Stimulated activated CD4-positive, alpha-beta T cell treated with anti-CD3 and anti-CD28 coated beads, Interleukin-4, amount 100 ng/mL, for 48 hours (primary cell): ENCODE measurements at places on chromosomes 13 and 19.

GRCh38 chr19:51311351-51312257 lies at the start of gene IGLON5:
TSS of gene IGLON5 (plus strand) at chr19:51311644. CDS start at chr19:51311848, 204 bp downstream.
- DNase-seq = no peak

GRCh38 chr19:873084-873483 lies 13.6 kb downstream of the CFD start:
- peak; percentile 58 for DNase-seq

- no peak for DNase-seq
These were observed 48.5 kb upstream of the KL start for GRCh38 chr13:32967584-32968182.

GRCh38 chr13:98875146-98875729 lies 102.6 kb downstream of the DOCK9 start:
- no peak for DNase-seq

DNA sequence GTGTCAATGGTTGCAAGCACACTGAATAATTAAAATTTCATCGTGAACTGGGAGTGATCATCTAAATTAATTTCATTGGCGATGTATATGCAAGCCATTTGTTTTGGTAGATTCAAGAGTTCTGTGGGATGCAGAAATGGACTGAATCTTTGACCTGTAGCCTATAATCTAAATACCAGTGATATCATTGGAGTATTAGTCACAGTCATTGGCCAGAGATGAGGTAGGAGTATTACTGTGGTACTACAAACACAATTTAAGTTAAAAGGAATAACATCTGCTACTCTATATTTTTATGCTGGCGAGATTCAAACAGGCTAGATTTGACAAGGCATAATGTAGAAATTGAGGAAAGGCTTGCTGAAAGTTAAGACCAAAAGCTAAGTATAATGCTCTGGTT lies 14.0 kb downstream of the FRY start:
- DNase-seq = no peak

GRCh38 chr13:28819735-28820098 lies 422 bp upstream of the MTUS2 start:
- peak; percentile 53 for DNase-seq

DNA sequence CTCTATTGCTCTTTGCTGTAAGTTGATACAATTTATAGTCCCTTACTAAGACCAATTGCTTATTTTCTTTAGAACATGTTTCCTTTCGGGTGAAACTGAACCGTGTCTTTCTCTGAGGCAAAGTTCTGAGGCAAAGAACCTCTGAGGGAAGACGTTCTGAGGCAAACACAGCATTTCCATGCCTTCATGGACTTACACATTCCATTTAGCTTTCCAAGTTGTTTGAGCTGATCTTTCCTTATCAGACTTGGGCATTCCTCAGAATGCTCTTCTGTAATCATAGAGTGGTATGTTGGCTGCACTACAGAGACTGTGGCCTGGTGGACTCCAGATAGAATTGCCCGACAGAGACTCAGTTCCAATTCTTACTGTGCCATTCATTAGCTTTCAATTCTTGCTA lies 579.1 kb downstream of the KCTD12 start:
- no peak for DNase-seq

GRCh38 chr13:99526549-99526948 lies 25.3 kb downstream of the TM9SF2 start:
- no peak for DNase-seq

- DNase-seq = no peak
These were observed 8.5 kb downstream of the SSBP4 start for GRCh38 chr19:18427743-18428113.

GRCh38 chr13:84405286-84405685 lies 523.0 kb upstream of the SLITRK1 start:
- DNase-seq = no peak

GRCh38 chr19:50745221-50745620 lies 22.1 kb downstream of the CLEC11A start:
- DNase-seq = no peak

DNA sequence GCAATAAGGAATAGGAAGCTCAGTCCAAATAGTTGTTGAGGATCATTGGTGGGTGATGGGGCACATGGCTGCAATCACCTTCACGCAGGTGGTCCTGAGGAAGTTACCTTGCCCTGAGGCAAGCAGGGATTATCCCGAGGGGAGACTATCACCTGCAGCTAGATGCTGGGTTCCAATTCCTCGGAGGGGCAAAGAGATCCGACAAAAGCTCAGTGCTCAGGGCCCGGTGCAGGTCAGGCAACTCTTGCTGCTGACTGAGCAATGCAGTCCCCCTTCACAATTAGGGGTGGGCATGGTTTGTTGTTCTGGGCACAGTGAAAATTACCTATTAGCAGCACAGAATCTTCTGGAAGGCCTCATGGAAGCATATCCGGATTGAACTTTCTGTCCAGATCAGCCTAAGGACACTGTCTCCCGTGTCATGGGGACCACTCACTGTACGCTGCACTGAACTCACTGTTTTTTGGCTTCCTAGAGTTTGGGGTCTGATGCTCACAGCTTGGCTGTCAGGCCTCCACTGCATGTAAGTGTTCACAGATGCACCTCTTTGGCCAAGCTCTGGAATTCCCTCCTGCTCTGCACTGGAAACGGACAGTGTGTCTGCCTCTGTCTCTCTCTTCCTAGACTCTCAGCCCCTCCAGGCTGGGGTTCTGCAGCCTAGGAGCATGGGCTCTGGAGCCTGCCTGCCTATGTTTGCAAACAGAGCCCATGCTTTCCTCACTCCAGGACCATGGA lies 372.7 kb downstream of the ZNF536 start:
- DNase-seq = no peak

DNA sequence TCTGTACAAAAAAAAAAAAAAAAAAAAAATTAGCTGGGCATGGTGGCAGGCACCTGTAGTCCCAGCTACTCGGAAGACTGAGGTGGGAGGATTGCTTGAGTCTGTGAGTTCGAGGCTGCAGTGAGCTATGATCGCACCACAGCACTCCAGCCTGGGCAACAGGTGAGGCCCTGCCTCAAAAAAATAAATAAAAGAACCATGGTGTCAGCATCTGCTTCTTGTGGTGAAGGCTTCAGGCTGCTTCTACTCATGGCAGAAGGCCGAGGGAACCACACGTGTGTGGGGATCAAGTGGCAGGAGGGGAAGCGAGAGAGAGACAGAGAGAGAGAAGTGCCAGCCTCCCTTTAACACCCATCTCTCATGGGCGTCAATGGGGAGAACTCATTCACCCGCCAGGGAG lies 13.5 kb downstream of the BCL3 start:
- no peak for DNase-seq

DNA sequence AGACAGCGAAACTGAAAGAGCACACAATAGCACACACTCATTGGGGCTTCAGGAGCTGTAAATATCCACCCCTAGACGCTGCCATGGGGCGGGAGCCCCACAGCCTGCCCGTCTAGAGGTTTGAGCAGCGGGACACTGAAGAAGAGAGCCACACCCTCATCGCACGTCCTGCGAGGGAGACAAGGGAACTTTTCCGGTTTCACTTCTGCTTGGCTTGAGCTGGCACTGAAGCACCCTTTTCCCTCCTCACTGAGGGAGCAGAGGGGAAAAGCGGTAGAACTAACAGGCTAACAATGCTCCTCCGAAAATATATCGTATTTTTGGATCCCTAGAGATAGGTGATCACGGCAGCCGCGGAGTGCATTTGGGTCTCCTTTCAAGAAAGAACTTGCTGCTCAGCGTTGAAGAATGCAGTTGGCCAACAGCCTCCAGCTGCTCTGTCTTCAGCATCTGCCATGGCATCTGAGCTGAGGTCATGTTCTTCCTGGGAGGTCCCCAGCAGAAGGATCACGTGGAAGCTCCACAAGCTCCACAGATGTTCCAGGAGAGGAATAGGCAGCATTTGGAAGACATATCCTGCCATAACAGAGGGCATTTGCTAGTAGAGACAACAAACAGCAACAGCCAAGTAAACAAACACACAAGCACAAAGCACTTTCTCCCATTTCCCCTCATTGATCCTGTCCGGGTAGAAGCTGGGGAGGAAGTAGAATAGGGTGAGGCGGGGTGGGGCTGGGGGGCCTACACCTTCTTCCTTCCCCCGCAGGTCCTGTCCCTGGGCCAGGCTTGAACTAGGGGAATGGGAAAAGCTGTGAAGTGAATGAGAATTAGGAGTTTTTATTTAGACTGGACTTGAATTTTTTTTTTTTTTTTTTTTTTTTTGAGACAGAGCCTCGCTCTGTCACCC lies 44.8 kb upstream of the ALOX5AP start:
- no peak for DNase-seq

GRCh38 chr19:10013834-10014618 lies 743 bp downstream of the RDH8 start:
- no peak for DNase-seq

DNA sequence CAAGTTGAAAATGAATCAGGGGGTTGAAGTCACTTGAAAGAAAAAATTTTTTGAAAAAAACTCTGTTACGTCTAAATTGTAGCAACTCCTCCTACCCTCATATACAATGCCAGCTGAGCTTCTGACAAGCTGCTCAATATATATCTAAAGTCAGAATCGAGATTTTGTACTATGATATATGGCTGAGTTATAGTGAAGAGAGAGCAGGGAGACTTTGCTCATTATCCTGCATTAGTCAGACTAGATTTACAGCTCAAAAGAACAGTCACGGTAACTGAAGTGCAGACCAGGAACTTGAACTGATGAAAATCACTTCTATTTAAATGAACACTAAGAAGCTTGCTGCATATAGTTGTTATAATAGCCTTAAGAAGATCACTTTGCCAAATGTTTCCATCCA lies 153.1 kb downstream of the LACC1 start:
- no peak for DNase-seq

DNA sequence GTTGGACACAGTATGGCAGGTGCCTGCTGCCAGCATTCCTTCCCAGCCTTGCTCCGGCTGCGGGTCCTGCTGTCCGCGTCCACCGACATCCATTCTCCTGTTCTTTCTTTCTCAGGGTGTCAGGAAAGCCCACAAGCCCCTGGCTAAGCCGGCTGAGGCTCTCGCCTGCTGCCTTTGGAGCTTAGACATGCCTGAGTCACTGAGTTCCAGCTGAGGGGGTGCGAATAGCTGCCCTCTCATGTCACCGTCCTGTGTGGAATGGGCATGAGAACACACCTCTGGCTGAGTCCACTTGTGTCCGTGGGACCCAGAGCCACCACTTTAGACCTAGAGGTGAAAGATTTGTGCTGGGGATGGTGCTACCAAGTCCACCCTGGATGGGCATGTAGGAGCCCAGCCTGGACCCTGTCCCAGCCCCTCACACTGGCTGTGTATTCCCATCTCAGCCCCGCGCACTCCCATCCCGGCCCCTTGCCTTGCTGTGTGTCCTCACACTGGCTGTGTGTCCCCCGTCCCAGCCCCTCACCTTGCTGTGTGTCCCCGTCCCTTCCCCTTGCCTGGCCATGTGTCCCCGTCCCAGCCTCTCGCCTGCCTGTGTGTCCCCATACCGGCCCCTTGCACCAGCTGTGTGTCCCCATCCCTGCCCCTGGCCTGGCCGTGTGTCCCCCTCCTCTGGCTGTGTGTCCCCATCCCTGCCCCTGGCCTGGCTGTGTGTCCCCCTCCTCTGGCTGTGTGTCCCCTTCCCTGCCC lies 24.6 kb upstream of the IRS2 start:
- DNase-seq = no peak

- DNase-seq = no peak
These were observed 193.8 kb downstream of the URI1 start for GRCh38 chr19:30135797-30136196.

GRCh38 chr13:32125751-32126150 lies 94.2 kb downstream of the FRY start:
- no peak for DNase-seq

GRCh38 chr19:2315121-2315817 lies 7.3 kb upstream of the LINGO3 start:
- DNase-seq = no peak

DNA sequence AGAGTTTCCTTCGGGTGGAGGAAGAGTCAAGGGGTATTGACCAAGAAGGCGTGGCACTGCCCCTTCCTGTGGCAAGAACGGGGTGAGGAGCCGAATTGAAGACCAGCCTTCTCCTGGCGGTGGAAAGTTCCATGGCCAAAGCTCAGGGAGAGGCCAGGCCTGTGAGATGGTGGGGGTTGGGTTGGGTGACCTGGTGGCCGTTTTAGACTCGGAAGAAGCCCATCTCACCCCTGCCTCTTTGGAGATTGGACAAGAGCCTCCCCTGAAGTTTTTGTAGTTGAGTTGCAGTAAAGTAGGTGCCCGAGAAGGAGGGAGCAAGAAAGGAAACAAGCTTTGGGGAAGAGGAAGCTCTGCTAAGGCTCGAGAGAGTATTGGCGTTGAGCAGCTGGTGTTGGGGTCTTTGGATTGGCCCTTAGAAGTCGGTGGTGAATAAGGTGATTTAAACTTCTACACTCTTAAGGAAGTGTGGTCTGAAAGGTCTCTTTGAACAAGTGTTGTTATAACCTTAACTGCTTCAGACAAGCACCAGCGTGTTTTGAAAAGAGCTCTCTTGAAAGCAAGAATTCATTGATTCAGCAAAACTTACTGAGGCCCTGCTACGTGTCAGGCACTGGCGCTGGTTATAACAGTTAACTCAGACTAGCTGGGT lies 964 bp downstream of the SPINT2 start:
- no peak for DNase-seq

- DNase-seq = peak; percentile 43
These were observed 45.6 kb upstream of the UBE2L5 start for GRCh38 chr13:30376426-30377311.

- DNase-seq = no peak
These were observed 17.0 kb upstream of the RUBCNL start for GRCh38 chr13:46403851-46404732.

DNA sequence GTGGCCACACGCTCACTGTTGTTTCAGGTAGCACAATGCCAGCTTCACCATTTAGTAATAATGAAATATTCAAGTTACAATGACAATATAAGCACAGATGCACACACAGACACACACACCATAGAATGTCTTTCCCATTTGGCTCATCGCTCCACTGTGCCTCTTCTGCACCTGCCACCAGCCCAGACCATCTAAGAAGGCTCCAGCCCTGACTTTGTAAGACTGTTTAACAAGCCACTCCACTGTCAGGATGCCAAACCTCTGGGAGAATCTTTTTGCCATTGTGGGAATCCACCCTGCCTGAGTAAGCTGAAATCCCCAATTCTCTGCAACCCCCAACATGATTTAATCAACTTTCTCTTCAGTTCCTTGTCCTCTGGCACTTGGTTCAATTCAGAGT lies 60.6 kb downstream of the LHFPL6 start:
- no peak for DNase-seq

GRCh38 chr19:17721821-17722220 lies 2.5 kb downstream of the MAP1S start:
- no peak for DNase-seq

DNA sequence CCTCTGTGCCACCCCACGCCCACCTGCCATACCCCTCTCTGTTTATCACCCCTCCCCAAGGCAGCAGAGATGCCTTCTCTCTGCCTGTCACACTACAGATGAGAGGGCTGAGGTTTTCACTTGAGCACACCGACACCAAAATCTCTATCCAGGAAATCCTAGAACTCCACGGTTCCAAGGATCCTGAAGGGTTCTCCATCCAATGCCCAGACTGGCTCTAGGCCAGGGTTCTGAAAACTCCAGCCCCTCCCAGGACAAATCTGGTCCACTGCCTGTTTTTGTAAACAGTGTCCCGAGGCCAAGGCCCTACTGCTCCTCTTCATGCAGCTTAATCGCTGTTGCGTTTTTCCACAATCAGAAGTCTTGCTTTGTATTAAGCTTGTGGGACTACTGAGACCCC lies 20.1 kb downstream of the TLE2 start:
- DNase-seq = no peak
